ENCODE measurements at places on chromosomes 7 and 10.

DNA sequence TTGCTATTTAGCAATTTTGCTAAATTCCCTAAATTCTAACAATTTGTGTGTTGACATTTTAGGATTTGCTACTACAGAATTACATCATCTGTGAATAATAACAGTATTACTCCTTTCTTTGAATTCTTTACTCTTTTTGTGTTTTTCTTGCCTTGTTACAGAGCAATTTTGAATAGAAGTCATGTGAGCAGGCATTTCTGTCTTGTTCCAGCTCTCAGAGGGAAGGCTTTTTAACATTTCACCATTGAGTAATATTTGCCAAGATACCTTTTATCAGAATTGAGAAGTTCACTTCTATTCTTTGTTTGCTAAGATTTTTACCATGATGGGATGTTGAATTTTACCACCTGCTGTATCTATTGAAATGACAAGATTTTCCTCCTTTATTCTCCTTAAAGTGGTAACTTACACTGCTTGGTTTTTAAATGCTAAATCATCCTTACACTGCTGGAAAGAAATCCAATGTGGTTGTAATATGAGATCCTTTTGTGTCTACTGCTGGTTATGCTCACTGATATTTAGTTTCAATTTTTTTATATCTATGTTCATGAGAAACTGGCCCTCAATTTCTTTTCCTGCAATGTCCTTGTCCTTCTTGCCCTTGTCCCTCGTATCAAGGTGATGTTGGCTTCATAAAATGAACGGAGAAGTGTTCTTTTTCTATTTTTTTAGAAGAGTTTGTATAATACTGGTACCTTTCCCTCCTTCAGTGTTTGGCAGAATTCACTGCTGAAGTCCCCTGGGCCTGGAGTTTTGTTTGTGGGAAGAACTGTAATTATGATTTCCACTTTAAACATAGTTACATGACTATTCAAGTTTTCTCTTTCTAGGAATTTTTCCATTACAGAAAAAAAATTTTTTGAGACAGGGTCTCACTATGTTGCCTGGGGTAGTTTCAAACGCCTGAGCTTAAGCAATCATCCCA lies 50.3 kb upstream of the ATP6V0A4 start:
- no peak for DNase-seq

DNA sequence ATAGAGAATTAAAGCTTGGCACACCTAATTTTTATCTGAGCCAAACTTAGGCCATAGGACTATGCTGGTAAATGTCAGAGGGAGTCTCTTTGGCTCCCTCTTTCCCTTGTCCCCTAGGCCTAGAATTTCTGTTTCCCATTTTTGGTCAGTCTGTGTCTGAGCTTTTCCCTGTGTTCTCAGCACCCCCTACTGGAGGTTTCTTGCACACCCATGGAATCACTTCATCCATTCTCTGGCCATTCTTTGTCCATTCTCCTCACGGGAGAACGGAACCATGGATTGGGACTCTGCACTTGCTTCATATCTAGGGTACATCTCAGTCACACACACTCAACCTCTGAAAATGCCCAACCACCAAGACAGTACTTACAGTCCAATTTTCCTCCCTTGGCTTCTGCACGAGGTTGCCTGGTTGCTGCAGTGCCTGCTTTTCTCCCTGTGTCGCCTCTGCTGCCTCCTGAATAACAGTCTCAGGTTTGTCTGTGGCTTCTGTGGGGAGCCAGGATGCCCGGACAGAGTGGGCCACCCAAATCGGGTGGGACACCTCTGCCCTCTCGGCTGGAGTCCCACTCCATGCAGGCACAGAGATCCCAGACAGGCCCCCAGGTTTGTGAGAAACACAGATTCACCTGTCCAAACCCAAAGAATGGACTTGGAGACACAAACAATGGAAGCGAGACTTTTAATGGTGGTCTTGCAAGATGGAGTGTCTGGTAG lies 35.1 kb upstream of the DNAH11 start:
- DNase-seq: no peak

- DNase-seq: no peak
Measured at GRCh38 chr10:124736491-124737136, 7.6 kb downstream of the FAM53B start.

DNA sequence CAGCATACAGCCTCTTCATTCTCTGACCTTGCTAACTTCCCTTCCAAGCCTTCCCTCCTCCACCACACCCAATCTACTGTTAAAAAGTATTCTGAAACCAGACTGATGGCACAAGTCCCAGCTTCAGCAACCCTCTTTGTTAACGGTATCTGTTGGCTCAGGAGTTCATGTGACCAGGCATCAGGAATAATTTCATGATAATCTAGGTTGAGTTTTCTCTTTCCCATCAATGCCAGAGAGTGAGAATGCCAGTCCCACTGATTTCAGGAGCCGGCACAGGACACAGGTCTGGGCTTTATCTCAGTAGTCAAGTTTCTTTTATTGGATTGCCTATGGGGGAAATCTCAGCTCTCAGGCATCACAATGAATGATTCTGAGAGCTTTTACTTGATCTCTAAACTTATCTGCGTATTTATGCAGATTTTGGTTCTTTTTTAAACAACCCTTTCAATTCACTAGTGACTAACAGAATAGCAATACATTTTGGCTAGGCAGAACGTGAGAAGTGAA lies 231.0 kb upstream of the LYZL1 start:
- no peak for DNase-seq
